Bone marrow (tissue), 2 donors: ENCODE measurements at places on chromosomes 7 and 10.

- DNase-seq: peak; percentile 21
Measured at GRCh38 chr10:22476601-22477321, 131.5 kb downstream of the SPAG6 start.

GRCh38 chr10:103517234-103518085 lies 24.0 kb downstream of the NEURL1 start:
- no peak for DNase-seq

GRCh38 chr10:104648421-104648820 lies 7.3 kb downstream of the SORCS3 start:
- no peak for DNase-seq

DNA sequence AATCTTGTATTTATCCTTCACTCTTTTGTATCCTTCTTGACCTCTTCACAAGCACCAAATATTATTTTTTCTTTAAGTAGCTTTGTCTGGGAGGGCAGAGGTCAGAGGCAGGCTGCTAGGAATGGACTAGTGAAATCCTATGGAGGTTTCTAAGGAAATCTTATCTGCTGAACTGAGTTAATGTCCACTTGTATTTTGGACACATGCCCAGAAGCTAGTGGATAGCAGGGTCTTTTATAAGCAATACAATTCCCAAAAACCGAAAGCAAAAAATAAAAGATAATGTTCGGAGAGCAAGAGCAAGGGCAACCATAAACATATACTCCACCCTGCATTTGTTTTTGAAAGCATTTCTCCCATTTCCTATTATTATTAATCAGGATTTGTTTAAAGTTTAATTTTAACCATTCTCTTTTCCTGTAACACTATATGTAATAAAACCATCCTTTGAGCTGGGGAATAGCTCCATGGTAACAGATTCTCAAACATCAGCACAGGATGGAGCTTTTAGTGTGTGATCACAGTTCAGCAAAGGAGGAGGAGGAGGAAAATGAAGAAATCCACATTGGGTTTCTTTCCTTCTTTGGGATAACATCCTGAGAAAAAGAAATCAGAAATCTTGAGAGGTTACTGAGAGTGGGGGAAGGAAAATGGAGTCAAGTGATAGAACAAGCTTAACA lies 328.2 kb upstream of the LRRN3 start:
- DNase-seq: no peak

DNA sequence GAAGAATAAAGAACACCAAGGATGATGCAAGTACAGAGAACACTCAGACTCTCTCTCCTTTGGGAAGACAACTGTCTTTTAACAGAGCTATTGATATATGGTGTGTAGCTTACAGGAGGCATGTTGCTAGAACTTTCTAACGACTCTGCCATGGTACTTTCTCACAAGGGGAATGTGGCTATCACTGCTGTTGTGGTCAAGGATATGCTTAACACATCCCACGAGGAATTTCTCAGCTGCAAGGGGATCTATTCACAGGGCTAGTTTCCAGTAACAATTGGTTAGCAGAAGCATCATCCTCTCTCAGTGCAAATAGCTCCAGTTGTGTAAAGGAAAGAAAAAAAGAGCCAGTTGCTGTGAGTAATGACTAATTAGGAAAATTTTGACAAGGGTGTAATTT lies 826.0 kb downstream of the SORCS1 start:
- DNase-seq: no peak
